Left ventricle myocardium superior (tissue), 1 donor: ENCODE measurements at places on chromosomes 5 and 9.
A peak's percentile ranks its signal among the peaks of the same experiment; 100 is the strongest.

DNA sequence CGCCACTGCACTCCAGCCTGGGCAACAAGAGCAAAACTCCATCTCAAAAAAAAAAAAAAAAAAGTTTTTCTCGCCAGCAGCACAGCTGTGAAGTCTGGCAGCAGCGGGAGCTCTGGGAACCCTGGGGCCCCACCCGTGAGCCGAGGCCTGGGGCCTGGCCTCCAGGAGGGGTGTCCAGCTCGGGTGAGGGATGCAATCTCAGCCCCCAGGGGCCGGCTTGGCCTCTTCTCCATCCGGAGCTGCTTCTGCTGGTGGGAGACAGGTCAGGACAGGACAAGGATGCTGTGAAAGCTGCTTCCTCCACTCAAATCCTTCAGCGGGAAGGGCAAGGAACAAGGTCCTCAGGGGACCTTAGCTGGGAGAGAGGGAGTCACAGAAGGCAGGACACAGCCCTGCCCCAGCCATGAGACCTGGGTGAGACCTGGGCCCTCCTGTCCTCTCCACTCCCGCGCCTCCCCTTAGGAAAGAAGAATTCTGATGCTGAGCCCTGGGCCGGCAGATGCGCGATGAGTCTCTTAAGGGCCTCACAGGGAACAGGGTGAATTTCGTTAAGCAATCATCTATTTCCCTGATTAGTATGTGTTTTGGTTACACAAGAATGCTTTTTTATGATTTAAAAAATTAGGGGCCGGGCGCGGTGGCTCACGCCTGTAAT is 30.6 kb downstream of the PLPP7 start:
- DNase-seq: peak; percentile 93

- no peak for DNase-seq
These were observed 35.2 kb upstream of the PLEKHG4B start for GRCh38 chr5:56561-57290.

DNA sequence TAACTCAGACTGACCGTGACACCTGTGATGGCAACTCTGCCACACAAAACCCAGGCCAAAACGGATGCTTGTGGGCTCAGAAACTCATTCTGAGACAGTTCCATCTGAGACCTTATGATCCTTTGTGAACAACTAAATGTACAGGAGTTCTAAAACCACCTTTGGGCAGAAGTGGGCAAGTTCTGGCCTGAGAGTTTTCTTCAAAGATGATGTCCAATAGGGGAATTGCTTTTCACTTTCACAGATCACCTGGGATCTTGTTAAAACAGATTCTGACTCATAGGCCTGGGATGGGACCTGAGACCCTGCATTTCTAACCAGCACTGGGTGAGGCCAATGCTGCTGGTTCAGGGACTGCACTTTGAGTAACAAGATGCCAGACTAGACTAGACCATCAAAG is 67.8 kb upstream of the SLC25A51 start:
- no peak for DNase-seq

DNA sequence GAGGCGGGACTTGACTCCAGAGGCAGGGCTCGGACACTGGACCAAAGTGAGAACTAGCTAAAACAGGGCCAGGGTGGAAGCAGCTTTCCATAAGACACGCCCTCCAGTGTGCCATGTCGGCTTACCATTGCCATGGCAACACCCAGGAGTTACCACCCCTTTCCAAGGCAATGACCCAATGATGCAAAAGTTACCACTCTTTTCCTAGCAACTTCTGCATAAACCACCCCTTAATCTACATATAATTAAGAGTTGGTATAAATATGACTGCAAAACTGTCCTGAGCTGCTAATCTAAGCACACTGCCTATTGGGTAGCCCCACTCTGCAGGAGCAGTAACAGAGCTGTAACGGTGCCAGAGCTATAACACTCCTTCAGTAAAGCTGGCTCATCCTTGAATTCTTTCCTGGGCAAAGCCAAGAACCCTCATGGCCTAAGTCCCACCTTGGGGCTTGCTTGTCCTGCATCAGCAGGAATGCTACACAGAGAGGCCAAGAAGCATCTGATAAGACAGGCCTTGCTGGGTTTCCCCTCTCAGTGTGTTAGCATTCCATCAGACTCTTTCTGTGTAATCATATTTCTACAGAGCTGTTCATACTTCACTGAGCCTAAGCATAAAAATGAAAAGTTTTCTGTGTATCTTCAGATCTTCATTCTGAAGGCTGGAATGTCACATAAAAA is 262.7 kb upstream of the KLF9 start:
- no peak for DNase-seq

DNA sequence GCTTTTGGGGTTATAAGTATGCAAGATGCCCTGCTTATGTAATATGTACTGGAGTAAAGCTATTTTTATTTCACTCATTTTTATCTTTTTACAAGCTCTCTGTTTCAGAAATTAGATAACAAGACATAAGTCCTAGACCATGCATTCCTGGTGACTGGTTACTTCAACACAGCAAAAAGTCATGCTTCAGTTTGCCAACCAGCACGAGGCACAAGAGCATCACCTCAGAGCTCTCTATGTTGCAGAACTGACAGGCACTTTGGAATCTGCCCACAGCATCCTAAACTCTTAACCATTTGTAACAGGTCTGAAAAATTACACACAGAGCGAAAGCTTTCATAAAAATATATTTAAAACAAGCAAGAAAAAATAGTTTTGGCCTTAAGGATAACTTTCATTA is 112.8 kb downstream of the MARCHF11 start:
- no peak for DNase-seq

DNA sequence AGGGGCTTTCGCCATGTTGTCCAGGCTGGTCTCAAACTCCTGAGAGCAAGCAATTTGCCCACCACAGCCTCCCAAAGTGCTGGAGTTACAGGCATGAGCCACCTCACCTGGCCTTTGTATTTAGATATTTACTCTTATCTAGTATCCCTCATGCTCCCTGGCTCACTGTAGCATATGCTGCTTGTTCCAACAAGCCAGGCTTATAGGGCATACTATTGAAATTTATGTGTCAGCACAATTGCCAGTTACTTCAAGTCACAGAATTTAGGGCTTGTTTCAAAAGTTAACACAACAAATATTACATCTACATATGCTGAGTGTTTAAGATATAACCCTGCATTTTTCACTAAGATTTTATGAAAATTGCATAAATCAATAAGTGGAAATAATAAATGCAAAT is 469.2 kb upstream of the ZNF608 start:
- DNase-seq: no peak

DNA sequence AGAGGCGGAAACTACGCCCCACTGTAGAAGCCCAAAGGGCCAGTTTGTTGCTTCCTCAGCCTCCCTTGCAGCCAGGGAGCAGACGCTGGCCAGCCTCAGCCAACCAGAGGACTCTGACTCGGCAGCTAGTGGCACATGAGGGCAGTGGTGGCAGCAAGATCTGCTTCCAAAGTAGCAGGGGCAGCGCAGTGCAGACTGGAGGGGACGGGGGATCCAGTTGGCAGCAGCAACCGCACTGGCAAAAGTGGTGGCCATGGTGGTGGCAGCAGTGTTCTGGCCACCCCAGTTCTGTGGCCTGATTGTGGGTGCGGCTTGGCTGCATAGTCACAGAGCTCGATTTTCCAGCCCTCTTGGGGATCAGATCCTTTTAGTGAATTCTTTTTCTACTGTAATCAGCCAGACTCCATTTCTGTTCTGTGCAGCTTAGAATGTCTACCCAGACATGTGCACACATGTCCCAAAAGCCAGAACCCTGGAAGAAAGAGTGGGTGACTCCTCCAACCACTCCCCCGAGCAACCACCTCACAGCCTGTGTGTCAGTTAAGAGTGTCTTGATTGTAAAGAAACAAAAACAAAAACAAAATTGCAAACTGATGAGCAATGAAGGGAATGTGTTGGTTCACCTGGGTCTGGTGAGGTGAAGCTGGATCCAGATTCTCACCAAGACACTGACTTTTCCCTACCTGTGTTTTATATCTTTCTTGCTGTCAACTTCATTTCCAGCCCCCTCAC is 11.0 kb upstream of the ZBTB43 start:
- no peak for DNase-seq

DNA sequence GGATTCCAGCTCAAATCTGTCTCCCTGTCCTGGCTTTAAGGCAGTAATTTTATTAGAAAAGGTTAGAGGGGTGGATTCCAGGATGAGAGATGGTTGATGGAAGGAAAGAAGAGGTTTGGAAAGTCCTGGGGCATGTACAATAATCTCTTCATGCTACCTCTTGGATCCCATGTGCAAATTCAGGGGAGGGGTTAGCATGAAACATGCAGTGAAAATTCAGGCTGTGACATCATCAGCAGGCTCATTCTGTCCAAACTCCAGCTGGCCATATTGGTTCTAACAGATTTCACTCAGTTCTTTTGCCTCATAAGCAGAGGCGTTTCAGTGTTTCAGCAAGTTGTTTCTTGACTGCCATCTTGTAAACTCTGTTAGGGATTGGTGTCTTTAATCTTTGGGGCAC is 55.4 kb downstream of the CYSTM1 start:
- no peak for DNase-seq

GRCh38 chr5:168612996-168613395 is 33.8 kb upstream of the PANK3 start:
- no peak for DNase-seq

DNA sequence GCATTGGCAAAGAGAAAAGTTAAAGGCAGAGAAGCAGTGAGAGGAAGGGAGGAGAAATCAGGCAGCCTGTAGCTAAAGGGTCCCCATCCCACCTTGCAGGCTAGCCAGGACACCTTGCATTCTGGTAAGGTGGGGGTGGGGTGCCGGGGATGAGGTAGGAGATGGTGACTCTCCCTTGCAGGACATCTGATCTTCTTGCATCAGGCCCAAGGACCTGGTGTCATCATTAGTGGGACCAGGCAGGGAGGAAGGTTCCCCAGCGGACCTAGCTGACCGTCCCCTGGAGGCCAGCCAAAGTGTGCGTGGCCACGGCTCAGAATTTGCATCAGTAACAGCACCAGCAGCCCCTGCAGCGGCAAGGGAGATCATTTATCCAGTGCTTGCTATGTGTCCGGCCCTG is 21.7 kb upstream of the CYSTM1 start:
- peak; percentile 42 for DNase-seq

GRCh38 chr5:54347221-54347865 is 37.0 kb upstream of the ARL15 start:
- DNase-seq: no peak

DNA sequence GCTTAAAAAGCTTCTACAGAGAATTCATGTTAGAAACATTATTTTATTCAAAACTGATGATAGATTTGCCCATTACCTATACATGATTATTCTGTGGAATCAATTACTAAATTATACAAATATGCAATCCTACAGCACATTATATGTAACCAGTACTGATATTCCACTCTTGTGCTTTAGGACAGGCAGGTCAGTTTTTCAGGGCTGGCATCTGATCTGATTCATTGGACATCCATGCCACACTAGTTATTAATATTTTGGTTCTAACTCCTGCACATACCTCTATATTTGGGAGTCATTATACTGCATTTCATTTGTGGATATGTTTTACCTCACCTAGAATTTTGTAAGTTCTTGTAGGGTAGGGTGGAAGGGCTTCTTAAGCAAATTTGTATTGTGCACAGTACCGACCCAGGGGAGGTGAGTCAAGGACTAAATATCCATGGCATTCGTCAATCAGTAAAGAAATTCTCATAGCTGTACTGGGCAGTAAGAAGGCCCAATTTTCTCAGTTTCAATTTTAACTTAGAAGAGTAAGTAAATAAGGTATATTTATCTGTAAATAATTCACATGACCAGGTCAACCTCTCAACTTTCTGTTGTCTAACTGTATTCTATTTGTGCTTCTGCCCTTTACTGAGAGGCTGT is 33.5 kb downstream of the ELOVL7 start:
- DNase-seq: no peak

- DNase-seq: peak; percentile 75
These were observed 21.5 kb downstream of the SHB start for GRCh38 chr9:38047301-38048251.

DNA sequence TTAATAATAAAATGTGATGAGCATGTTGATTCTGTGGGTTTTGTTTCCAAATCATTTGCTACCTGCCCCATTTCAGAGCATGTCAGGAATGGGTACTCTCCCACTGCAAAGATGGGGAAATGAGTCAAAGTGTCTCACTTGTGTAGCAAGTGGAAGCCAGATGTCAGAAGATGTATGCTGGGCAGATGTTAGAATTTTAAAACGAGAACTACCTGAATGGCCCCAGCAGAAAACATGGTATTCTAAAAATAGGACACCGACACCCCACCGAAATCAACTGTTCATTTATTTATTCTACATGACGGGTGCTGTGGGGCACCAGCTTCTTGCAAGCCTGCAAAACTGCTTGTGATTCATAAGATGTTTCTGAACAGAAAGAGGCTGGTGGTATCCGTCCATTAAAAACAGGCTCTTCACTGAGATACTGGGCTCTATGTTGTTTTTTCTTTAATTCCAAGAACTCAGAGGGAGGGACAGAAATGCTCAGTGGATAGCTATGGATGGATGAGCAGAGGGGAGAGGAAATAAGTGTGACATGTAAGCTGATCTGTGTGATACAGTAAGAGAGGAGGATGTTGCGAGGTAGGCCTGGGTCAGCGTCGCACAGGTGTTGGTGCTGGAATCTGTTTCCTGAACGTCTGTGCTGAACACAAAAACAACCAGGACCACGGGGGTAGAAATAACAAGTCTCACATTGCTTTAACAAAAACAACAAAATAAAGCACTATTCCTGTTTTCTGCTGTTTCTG is 157.2 kb downstream of the EFNA5 start:
- DNase-seq: no peak

GRCh38 chr5:107885601-107886000 is 214.9 kb upstream of the EFNA5 start:
- no peak for DNase-seq

DNA sequence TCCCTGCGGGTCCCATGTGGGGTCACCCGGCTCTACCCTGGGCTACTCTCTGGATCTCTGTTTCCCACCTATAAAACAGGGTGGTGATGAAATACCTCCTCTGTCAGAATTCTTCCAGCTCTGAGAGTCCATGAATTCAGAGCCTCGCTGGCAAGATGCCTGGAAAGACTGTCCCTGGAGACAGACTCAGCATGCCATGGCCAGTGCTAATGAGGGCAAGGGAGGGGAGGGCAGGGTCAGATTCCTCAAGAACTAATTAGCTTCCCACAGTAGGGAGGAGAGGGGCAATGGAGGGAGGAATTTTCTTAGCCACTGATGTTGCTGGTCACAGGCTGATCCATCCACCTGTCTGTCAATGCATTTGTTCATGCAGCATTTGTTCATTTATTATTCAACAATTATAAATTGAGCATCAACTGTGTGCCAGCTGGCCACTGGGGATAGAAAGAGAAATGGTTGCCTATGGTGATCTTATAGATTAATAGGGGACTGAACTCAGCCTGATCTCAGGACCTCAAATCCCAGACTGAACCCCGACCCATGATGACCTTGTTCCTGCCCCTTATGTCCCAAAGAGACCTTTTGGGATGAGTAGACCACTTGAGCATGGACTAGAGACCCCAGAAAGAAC is 4.7 kb downstream of the SYNPO start:
- DNase-seq: peak; percentile 80

GRCh38 chr9:35673132-35674024 is at the start of gene CA9:
Gene CA9 (plus strand): TSS chr9:35673928. CDS start chr9:35673960, 32 bp downstream.
- peak; percentile 77 for DNase-seq

DNA sequence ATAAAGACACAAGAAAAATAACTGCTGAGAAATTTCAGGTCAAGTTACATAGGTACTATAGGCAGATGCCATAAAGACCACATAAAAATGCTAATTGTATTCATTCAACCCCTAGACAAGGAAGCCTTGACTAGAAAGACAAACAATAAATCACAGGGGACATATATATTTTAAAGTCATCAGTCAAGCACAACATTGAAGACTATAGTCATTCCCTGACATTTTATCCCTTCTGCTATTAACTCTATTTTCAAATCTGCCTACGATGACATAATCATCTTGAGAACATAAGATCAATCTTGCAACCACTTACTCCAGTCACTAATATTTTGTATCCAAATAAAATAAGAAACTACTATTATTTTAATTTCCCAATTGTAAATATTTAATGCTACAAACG is 38.3 kb downstream of the FAM13B start:
- no peak for DNase-seq
